ENCODE measurements at places on chromosomes 7 and 10. TPM values are rescaled to one million over a fixed set of nuclear protein-coding genes. Genes with fewer than 3 reads are reported as not detected.

The HOXA6 gene
- 16.0 TPM for total RNA-seq

The ARHGEF35 gene
- total RNA-seq: 31.8 TPM

The SUN1 gene
- 189 TPM for total RNA-seq

The SPDYE5 gene
- not detected for total RNA-seq

The SPDYE8 gene
- total RNA-seq: not detected

The CALN1 gene
- 0.33 TPM for total RNA-seq

The CDK1 gene
- total RNA-seq: 2.2 TPM

The SUGCT gene
- total RNA-seq: 2.3 TPM

The SEC61G gene
- 238 TPM for total RNA-seq

The PIK3CG gene
- 5.4 TPM for total RNA-seq

The AGR3 gene
- 37.3 TPM for total RNA-seq

The MLLT10 gene
- 58.0 TPM for total RNA-seq
